ENCODE measurements at places on chromosomes 2 and 18. TPM values are rescaled to one million over a fixed set of nuclear protein-coding genes. Genes with fewer than 3 reads are reported as not detected.

DNA sequence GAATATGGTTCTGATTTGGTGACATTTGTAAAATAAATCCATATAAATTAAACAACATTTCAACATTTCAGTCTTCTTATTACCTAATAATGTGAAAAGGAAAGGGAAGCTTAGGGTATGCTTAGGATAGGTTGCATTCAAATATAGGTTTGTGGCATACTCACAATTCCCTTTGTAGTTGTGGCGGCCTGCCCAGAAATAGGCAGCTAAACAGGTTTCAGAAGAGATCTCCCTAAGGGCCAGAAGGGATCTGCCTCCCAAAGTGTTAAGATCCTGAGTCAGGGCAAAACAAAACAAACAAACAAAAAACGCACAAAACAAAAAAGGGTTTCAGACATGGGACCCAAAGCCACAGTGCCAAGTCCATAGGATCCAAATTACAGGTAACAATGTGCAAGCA lies 41.4 kb upstream of the TCF7L1 start:
- no peak for DNase-seq

Gene RAPGEF4
- 0.39 TPM for polyA plus RNA-seq

Gene PGAP1
- 3.0 TPM for polyA plus RNA-seq

- no peak for DNase-seq
Measured at GRCh38 chr2:72991439-72991725, 74.1 kb downstream of the EMX1 start.
